Stimulated activated CD4-positive, alpha-beta T cell treated with anti-CD3 and anti-CD28 coated beads, Interleukin-2, amount 100 ng/mL, for 24 hours (primary cell): ENCODE measurements at places on chromosomes 3 and 15.

- DNase-seq: no peak
These were observed 26.9 kb downstream of the CHDH start for GRCh38 chr3:53819163-53819868.

GRCh38 chr3:40079847-40080240 lies 229.7 kb upstream of the EIF1B start:
- no peak for DNase-seq

- no peak for DNase-seq
These were observed 22.2 kb downstream of the TARS3 start for GRCh38 chr15:101702077-101702476.

GRCh38 chr3:3627114-3627513 lies 172.1 kb upstream of the LRRN1 start:
- no peak for DNase-seq

- DNase-seq: no peak
These were observed 246.4 kb downstream of the RBMS3 start for GRCh38 chr3:29527246-29527645.

GRCh38 chr3:129897026-129897425 lies 3.5 kb upstream of the TMCC1 start:
- no peak for DNase-seq

GRCh38 chr3:11154036-11154952 lies at the start of gene HRH1:
TSS of gene HRH1 (plus strand) at chr3:11154493. CDS start at chr3:11259038, 104,545 bp downstream.
- no peak for DNase-seq

DNA sequence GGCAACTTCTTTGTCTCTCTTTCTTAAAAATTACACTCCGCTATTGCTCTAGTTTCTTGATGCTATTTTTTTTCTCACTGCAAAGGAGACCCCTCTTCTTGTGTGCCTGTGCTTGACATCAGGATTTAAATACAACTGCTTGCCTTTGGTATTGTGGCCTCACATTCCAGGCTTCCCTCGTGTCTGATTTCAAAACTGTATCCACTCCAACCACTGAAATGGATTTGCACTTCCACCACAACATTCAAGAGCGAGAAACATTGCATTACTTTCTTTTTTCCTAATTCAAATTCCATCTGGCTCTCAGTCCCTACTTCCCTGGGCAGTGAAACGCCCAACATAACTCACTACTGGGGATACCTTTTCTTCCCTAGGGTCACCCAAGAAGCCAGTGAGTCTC lies 50.4 kb upstream of the PXYLP1 start:
- DNase-seq: no peak

GRCh38 chr3:193910886-193911738 lies 224.8 kb upstream of the HES1 start:
- peak; percentile 10 for DNase-seq

- DNase-seq: no peak
These were observed 397.4 kb upstream of the TPM1 start for GRCh38 chr15:62644889-62645742.

DNA sequence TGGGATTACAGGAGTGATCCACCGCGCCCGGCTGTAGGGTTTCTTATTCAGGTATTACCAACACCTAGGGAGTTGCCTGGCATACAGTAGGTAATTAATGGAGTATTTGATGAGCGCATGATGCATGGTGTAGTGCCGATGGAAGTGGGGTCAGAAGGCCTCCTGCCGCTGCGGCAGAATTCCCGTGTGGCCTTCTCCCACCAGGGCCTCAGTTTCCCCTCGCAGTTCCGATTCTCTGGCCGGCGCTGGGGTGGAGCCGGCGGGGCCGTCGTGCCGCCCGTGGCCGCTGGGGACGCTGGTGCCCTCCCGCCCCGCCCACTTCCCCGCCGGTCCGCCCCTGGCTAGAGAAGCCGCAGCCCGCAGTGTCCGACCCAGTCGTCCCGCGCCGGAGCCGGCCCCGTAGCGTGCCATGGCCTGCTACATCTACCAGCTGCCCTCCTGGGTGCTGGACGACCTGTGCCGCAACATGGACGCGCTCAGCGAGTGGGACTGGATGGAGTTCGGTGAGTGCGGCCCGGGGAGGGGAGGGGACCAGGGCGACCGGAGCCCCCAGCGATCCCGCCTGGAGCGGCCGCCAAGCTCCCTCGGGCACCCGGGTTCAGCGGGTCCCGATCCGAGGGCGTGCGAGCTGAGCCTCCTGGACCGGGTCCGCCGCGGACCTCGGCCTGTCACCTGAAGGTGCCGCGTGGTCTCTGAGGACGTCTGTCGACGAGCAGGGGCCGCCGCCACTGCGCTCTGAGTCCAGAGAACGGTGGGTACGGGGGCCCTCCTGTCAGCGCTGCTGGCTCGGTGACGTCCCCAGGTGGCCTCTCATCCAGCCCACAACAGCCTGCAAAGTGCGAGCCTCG lies at the start of gene IRAK2:
IRAK2 (plus strand) TSS at position 374 of the 848 bp plus-strand sequence; CDS start at position 410, 36 bp downstream.
- DNase-seq: peak; percentile 62

- DNase-seq: no peak
These were observed 19.6 kb downstream of the CHRD start for GRCh38 chr3:184399410-184399809.

DNA sequence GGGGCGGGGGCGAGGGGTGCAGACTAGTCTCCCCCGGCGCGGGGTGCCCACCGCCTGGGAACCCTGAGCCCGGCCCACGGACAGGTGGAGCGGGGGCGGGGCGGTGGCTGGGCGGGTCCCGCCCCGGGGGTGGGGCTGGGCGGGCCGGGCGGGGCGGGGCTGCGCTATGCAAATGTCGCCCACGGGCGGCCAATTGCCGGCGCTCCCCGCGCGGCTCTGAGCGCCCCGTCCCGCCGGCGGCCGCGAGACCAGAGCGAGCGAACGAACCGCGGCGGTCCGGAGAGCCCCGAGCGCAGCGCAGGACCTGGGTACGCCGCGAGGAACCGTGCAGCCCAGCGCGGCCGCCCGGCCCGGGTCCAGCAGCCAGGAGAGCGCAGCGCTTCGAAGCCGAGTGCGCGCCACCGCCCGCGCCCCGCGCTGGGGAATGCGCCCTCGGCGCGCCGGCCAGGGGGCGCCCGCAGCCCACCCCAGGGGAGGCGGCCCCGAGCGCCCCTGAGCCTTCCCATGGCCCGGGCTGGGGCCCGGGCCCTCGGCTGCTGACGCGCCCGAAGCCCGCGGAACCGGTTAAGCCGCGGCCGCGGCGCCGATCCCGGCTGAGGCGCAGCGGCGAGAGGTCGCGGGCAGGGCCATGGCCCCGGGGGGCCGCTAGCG lies at the start of gene SEMA3F:
SEMA3F (plus strand) TSS at position 485 of the 651 bp plus-strand sequence. CDS start 4,299 bp downstream, outside the sequence.
- DNase-seq: peak; percentile 72

DNA sequence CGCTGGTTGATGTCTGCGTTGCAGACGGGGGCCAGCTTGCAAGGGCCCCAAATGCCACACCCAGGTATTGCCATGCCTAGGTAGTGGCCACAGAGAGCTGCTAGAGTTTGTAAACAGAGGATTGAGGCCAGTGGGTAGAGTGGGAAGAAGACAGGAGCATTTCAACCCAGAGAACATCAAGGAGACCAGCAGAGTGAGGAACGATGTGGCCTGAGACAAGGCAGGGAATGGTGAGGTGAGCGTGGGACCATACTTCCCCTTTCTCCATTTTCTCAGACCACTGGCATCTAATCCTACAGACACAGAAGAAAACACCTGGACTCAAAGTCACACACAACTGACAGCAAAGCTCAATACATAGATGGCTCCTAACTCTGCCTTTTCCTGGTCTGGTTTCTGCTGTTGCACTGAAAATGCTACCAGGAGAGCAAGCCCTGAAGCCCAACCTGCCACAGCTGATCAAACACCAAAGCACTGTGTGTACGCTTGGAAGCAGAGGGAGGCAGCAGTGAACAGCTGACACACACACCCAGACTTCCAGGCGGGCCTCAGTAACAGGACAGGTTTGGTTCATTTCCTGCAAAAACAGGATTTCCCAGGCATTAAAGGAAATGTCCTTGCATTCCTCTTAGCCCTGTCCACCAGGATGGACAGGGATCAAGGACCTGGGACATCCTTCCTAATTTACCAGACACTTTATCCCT lies 1.6 kb downstream of the FAM174B start:
- no peak for DNase-seq

GRCh38 chr3:61090389-61091169 lies 160.7 kb downstream of the FHIT start:
- no peak for DNase-seq

GRCh38 chr15:69359722-69360121 lies 54.4 kb upstream of the KIF23 start:
- DNase-seq: no peak

DNA sequence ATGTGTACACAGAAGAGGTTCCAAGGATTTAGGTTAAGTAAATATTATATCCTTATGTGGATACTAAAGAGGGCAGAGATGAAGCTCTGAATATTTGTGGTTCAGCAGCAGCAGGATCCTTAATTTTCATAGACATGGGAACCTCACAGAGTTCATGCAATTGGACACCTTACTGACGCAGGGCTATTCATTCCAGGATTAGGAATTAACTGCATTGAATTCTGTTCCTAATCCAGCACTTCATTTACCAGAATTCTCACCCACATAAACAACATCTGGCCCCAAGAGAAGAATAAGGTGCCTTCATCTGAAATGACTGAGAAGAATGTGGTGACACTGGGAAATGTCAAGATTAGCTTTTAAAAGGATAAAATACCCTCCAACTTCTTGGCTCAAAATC lies 62.4 kb downstream of the ADAMTS9 start:
- no peak for DNase-seq

- no peak for DNase-seq
These were observed 14.3 kb downstream of the LIMD1 start for GRCh38 chr3:45608885-45609284.

DNA sequence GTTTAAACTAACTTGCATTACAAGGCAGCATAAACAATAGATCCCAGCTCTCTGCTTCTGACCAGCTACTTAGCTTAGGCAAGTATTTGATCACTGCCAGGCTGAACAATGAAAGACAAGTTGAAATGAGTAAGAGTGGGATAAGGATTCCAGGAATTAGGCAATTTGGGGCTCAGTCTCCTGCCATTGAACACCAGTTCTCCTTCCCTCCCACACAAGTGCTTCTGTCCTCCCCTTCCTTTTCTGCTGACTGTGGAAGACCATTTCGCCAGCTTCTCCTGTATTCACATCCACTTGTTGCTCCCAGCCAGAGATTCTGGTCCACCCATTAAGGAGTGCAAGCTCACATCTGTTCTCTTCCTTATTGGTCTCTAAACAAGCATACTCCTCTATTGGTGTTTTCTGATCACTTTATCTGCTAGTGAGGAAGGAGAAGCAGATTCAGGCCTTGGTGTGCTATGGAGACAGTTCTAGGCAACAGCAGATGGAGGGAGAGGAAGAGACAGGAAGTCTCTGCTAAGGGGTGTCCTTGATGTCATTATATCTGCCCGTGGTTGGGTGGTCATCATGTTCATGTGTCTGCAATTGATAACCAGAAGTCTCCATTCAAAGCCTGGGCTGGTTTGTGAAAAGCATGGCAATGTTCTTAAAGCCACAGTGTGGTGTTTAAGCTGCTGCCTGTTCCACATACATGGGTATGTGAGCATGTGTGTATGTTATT lies 121.5 kb downstream of the PLCL2 start:
- DNase-seq: no peak

GRCh38 chr3:36206956-36207580 lies 173.2 kb upstream of the STAC start:
- no peak for DNase-seq

GRCh38 chr3:195715583-195716266 lies 5.1 kb upstream of the MUC20 start:
- peak; percentile 43 for DNase-seq

DNA sequence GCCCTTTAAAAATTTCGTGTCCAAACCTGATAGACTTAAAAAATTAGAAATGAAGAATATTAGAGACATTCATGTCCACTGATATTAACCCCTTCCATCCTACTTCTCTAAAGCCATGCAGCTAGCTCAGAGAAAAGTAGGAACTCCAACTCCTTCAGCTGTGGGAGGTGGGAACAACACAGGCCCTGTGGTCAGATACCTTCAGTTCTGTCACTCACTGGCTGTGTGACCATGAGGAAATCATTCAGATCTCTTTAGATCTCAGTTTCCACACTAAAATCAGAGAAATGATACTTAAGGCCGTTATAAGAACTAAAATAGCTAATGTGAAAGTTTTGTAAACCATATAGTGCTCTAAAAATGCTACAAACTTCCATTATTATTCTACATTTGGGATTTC lies 209.8 kb downstream of the TNIK start:
- DNase-seq: no peak

GRCh38 chr3:143208976-143209714 lies 89.6 kb downstream of the CHST2 start:
- no peak for DNase-seq

DNA sequence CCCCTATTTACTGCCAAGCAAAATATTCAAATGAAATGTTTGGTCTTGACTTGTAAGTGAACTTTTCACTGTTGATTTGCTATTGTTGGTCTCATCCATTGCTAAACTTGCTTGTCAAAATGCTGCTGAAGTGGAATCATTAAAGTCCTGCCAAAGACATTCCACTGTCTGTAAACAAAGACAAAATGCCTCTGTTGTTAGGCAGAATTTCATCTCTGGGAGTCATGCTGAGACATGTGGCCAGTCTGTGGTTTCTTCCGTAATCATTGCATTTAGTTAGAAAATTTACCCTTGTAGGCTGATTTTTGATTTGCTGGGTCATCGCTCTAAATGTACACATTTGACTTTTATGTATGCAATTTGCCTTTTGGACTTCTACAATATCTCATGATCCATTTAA lies 577.7 kb downstream of the MECOM start:
- no peak for DNase-seq

GRCh38 chr3:55484801-55485791 lies 2.0 kb downstream of the WNT5A start:
- DNase-seq: peak; percentile 26

DNA sequence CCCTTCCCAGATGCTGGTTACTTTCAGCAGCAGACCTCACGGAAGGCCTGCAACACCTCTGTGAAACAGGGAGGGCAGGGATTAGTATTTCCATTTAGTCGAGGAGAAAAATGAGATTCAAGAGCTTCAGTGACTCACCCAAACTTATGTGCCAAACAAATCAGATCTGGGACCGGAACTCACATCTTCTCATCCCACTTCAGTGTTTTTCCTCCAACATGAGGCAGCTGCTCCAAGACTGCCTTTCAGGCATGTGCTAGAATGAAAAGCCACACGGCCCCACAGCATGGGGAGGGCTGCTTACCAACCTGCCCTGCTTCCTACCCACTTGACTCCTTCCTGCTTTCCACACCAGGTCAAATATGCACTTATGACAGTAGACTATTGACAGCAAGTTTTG lies 129.4 kb upstream of the SLC24A5 start:
- no peak for DNase-seq

DNA sequence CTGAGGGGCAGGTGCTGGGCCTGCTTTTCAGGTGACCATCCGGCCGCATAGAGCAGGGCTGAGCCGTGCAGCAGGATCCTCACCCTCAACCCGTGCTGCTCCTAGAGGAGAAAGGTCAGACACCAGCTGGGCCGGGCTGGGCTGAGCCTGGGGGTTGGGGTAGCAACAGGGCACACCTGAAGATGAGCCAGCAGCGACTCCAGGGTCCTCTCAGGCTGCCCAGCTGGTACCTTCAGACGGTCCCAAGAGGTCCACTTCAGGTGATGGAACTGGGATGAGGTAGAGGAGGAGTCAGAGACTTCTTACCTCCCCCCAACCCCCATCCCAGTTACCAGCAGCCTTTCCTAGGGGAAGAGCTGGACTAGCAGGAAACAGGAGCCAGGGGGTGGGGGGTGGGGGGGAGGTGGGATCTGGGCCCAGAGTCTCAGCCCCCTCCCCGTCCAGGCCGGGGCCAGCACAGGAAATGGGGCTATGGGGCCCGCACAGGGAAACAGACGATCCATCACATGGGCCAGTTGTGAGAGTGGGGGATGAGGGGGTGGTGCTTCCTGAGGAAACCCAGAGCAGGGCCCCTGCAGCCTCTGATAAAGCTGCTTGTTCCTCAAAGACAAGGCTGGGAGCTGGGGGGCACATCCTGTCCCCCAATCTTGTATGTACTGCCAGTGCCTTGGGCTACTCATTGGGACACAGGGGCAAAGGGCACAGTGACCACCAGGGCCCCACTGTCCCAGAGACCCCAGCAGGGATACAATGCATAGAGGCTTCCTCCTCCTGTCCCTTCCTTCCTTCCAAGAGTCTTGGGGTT lies 3.0 kb downstream of the INKA1 start:
- no peak for DNase-seq
